Adrenal gland (tissue), 19 donors: ENCODE measurements at places on chromosomes 7 and 10.

- no peak for DNase-seq
Observed at GRCh38 chr10:99852481-99853213, 70.2 kb downstream of the ABCC2 start.

- DNase-seq, result no peak
Observed at GRCh38 chr7:7772397-7772821, 54.0 kb upstream of the RPA3 start.

DNA sequence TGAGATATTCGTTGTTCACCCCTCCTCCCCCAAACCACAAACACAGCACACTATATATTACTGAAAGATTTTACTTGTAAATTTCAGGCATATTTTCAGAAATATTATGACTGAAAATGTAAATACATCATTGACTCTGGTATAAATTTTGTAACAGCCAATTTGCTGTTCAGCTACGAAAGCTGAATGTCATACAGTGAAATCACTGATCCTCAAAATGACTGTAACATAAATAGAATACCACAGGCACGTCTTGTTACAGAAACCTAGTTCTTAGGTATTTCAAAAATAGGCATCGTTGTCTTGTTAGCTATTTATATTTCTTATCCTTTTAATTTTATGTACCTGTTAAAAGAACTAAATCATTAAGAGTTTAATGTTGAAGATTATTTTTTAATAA, 15.1 kb downstream of the TRUB1 start:
- no peak for DNase-seq

DNA sequence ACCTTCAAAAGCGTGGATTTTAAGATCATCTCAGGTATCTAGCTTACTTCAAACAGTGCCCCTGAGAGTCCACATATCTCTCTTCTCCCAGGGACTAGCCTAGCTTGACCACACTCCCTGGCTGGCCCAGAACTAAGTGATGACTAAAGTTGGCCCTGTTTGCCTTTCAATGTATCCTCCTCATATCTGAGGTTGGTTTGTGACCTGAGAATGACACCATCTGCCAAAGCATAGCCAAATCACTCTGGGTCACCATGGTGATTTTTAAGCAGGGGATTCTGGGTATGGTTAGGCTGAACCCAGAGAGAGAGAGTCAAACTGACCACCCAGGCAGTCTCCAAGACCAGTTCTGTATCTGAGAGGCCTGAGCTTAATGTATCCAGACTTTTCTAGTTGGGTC, 16.2 kb downstream of the CNNM1 start:
- no peak for DNase-seq

GRCh38 chr7:150740053-150740452, 2.8 kb downstream of the GIMAP5 start:
- DNase-seq, result peak; percentile 24
